ENCODE measurements at places on chromosomes 1 and 21.

GRCh38 chr1:101435831-101436511 lies 199.2 kb downstream of the S1PR1 start:
- DNase-seq, result no peak

- no peak for DNase-seq
Measured at GRCh38 chr1:14182856-14183255, 415.6 kb upstream of the KAZN start.

DNA sequence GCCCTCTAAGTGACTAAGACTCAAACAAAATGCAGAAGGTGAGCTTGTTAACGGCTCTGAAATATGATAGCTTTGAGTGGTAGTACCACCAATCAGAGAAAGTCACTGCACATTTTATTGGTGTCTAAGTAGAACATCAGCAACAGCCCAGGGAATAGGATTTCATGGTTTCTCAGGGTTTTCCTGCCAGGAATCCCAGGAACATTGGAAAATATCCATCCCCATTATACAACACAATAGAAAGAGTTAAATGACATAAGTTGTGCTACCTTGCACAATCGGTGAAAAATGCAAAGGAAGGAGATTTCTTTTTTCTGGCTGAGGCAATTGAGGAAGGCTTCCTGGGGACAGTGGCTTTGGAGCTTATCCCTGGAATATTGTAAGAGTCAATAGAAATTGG lies 283.1 kb downstream of the HLX start:
- no peak for DNase-seq

DNA sequence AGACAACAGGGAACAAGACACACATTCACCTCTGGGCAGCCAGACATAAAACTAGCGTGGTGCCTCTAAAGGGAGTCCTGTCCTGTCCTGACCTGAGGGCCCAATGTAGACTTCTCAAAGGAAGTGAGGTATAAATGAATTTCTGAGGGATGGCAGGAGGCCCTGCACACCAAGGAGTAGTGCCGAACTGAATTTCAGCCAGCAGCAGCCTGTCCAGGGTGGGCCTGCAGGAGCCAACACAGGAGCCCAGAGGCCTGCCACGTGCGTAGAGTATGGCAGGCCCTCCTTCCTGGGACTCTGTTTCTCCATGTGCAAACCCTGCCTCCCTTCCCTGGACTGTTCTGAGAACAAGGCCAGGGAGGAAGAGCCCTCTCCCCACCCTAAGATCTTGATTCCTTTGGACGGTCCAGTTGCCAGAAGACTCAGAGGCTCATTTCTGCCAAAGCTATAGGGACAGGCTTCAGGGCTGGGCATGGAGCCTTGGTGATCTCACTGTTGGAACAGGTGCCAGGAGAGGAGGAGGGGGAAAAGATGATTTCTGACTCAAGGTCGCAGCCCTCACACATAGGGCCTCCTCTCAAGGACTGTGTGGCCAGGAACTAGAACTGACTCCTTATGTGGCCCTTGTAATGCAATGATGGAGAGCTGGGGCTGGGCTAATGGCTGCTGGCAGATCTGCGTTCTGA lies 1.8 kb upstream of the FABP3 start:
- DNase-seq, result no peak

- DNase-seq, result no peak
Measured at GRCh38 chr1:43853161-43853921, 80.3 kb upstream of the ARTN start.

DNA sequence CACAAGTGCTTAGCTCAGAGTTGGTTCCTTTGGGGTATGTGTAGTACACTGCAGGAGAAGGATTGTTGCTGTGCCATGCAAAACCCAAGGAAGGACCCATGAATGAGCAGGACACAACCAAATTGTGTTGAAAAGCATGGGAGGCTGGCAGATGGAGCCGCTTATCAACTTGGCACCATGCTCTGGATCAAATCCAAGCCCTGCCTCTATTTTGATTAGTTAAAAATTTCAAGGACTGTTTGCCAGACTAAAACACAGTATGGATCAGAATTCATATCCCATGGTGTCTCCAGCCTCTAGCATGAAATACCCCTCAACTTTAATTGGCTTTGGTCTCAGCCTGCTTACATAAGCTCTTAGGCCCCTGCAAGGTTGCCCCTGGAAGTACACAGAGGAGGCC lies 27.8 kb downstream of the CCDC185 start:
- no peak for DNase-seq

- DNase-seq, result no peak
Measured at GRCh38 chr1:151401125-151401788, 1.9 kb downstream of the PSMB4 start.

DNA sequence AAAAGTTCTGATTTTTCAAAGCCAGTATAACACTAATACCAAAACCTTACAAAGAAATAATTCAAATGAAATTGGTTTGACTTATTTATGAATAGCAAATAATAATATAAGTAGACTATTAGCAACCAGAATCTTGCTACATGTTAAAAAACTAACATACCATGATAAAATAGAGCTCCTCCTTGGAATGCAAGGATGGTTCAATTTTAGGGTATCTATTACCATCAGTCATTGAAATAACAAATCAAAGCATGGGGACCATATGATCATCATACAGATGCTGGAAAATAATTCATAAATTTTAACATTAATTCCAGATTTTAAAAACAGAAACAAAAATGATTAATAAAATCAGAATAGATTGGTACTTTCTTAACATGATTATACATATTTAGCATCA lies 66.3 kb downstream of the RRAGC start:
- no peak for DNase-seq

DNA sequence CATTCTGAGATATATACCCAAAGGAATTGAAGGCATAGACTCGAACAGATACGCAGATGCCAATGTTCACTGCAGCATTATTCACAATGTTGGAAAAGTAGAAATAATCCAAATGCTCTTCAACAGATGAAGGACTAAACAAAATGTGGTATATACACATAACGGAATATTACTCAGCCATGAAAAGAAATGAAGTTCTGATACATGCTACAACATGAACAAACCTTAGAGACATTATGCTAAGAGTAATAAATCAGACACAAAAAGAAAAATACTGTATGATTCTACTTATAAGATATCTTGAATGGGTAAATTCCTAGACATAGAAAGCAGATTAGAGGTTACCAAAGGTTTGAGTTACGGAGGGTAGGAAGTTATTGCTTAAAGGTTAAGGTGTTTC lies 57.9 kb downstream of the SLC25A24 start:
- no peak for DNase-seq

- no peak for DNase-seq
Measured at GRCh38 chr1:60037669-60038068, 35.9 kb downstream of the C1orf87 start.

- DNase-seq, result no peak
Measured at GRCh38 chr1:184082541-184083415, 31.2 kb downstream of the TSEN15 start.

GRCh38 chr1:86061551-86061990 lies 95.0 kb downstream of the COL24A1 start:
- DNase-seq, result no peak

DNA sequence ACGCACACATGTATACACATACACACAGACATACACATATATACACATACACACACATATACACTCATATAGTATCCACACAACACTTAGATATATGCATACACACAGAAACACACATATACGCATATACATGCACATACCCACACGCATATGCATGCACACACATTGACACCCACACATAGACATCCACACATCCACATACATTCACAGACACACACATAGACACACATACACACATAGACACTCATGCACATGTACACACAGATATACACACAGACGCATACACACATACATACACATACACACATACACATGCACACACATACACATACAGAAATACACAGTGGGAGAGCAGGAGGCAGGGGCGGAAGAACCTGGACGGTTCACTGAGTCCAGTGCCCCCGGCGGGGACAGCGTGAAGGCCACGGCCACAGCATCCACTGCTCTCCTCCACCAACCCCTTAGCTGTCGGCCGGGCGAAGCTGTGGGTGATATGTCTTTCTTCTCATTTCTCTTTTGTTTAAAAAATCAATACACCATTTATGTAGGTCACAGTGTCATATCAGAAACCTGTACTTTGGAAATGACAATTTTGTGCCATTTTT lies 2.8 kb upstream of the C1QB start:
- no peak for DNase-seq

GRCh38 chr1:163834778-163835177 lies 513.0 kb downstream of the NUF2 start:
- DNase-seq, result no peak

DNA sequence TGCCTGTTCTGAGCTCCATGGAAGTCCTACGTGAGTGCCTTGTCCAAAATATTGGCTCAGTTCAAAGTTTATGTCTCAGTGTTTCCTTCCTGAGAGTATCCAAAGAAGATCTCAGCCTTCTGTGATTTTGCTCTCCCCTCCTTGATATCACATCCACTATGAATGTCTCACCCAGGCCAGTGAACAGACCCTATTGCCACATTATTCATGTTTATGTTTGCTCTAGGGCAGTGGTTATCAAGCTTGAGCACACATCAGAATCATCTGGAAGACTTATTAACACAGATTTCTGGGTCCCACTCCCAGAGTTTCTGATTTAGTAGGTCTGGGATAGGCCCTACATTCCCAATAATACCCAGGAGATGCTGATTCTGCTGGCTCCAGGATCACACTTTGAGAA lies 145.0 kb upstream of the FGGY start:
- no peak for DNase-seq

DNA sequence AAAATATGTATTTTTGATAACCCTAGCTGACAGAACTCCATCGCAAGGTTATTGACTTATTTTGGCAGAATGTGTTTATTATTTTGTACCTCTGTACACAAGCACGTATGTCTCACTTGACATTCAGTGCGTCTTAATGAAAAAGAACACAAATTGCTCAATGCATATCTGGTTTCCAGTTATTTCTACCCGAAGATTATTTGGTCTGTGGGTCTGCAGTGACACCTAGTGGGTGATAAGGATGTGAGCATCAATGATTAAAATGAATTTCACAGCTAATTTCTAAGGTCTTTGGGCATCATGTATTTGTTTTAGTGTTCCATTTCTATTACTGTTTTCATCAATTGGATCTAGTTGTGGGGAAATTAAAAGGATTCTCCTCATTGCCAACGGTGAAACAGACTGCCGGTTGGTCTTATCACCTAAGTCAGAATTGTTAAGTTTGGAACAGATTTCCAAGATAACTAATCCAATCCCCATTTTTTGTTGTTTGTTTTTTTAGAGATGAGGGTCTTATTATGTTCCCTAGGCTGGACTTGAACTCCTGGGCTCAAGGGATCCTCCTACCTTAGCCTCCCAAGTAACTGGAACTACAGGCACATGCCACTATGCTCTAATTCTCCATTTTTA lies 13.9 kb downstream of the DDX20 start:
- no peak for DNase-seq

DNA sequence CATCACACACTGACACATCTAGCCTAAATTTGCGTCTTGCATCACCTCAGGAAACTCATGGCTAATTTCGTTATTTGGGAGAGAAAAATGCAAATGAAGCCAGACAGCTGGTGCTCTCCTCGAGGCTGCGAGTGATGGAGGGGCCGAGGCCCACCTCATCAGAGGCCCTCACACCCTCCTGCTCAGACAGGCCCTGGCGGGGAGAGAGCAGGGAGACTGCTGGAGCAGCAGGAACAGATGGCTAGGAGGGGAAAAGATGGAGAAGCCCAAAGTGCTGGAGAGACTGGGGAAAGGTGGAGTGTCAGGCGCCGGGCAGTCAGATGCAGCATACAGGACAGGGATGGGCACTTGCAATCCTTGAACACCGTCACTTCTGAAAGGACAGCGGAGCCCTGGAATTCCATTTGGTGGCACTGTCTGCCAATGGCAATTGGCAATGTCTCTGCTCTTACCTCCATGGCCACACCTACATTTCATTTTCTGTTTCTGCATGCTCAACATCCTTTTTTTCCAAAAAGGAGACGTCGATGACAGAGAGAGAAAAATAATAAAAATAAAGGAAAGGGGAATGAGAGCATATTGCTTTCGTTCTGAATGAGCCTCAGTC lies 286.2 kb downstream of the SPATA17 start:
- no peak for DNase-seq

- no peak for DNase-seq
Measured at GRCh38 chr1:206102292-206102936, 14.8 kb downstream of the AVPR1B start.

DNA sequence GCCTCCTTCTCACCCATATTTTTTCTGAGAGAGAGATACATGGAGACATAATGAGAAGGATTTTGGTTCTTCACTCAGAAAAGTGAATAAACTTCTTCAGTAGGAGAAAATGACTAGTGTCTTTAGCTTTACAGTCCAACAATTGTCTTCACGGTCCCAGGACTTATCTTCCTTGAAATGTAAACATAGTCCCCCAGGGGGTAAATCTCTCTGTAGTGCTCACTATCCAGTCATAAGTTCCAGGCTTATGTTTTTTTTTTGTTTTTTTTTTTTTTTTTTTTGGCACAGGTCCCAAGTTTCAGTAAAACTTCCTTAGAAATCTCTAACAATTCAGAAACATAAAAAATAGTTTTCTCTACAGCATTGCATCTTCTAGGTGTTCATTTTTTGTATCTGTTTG lies 890.2 kb upstream of the B3GALT2 start:
- no peak for DNase-seq

DNA sequence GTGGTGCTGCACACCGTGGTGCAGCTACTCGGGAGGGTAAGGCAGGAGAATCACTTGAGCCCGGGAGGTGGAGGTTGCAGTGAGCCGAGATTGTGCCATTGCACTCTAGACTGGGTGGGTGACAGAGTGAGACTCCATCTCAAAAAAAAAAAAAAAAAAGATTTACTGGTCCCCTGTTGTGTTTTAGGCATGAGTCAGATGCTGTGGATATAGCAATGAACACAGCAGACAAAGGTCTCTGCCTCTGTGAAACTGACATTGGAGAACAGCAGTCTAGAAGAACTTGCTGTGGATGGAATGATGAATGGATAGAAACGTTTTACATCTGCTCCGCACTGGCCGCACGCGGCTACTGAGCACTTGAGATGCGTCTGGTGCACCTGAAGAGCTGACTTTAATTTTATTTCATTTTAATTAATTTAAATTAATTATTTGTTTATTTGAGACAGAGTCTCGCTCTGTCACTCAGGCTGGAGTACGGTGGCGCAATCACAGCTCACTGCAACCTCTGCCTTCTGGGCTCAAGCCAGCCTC lies 24.5 kb upstream of the EPHA2 start:
- DNase-seq, result no peak

DNA sequence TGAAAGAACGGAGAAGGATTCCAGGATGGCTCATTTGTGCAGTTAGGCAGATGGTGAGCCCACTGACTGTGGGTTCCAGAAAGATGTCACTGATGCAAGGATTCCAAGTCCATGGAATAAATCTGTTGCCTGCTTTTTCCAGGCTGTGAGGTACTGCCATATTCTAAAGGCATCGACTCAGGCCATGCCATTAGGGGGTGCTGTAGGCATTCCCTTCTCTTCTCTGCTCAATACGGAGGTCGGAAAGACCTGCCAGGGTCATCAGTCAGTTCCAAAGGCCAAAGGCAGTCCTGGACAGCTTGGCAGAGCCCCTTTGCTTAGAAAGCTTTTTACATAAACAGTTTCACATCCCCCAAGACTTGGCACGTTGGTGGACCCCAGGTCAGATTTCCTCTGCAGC lies 31.7 kb upstream of the TMEM125 start:
- DNase-seq, result no peak
